NCI-H510A treated with DMSO at 0.1 percent for 48 hours (cell line): ENCODE measurements at places on chromosomes 11 and 22.

- DNase-seq, result no peak
Observed at GRCh38 chr22:35564975-35565867, 24.6 kb downstream of the RASD2 start.

- no peak for DNase-seq
Observed at GRCh38 chr22:33984656-33985285, 64.5 kb upstream of the LARGE1 start.

- no peak for DNase-seq
Observed at GRCh38 chr11:43381802-43382201, 23.1 kb downstream of the TTC17 start.

DNA sequence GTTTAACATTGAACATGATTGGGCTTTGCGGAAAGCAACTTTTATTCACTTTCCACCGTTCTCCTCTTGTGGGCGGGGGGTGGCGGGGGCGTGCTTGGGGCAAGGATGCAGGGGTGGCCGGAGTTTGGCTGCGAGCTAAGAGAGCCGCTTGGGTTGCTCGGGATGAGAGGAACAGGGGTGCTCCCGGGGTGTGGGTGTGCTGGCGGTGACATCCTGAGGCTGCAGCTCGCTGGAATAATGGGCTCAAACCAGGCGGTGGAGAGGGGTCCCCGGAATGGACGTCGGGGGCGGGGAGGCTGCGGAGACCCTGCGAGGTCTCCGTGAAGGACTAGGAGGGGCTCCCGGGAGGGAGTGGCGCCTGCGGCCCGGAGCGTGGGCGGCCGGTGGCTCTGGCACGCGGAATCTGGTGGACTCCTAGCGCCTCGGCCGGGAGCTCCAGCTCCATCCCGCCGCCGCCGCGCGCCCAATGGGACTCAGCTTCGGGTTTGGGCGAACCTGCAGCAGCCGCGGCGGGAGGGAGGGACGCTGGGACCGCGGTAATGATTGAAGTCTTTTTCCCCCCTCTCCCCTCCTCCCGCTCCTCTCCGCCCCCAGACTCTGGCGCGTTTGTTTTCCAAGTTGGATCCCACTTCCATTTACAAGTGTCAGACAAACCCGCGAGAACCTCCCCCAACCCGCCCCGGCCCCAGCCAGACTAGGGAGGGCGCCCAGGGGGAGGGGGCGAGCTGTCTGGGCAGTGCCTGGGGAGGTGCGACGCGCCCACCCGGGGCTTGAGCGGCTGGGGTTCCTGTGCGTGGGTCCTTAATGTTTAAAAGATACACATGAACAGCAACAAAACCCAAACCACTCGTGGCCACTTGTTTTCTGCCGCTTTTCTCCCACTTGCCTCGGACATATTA, 2.0 kb downstream of the FAT3 start:
- no peak for DNase-seq

- no peak for DNase-seq
Observed at GRCh38 chr11:104957280-104957679, 11.1 kb downstream of the CASP4 start.
